ENCODE measurements at places on chromosomes 3 and 15. TPM values are rescaled to one million over a fixed set of nuclear protein-coding genes. Genes with fewer than 3 reads are reported as not detected.

The GCSAM gene
- total RNA-seq: not detected

The NKTR gene
- 196 TPM for total RNA-seq

The SEMA3F gene
- total RNA-seq: 41.2 TPM

The AGTR1 gene
- not detected for total RNA-seq

The ACKR4 gene
- 0.22 TPM for total RNA-seq

The CCR3 gene
- not detected for total RNA-seq
